ENCODE measurements at places on chromosomes 11 and 22.

DNA sequence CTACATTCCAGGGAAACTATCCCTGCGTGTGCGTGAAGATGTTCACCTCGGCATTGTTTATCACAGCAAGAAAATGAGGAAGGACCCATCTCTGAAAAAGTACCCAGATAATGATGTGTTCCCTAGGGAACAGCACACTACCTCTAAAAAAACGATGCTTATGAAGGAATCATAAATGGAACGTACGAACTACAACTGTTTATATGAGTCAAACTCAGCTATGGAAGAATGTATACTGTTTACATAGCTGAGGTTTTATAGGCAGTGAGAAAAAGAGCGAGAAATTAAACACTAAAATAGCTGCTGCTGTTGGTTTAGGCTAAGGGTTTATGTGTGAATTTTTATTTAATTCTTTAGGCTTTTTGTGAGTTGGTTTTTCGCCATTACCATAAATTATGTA lies 48.9 kb downstream of the APOL1 start:
- DNase-seq, result no peak

DNA sequence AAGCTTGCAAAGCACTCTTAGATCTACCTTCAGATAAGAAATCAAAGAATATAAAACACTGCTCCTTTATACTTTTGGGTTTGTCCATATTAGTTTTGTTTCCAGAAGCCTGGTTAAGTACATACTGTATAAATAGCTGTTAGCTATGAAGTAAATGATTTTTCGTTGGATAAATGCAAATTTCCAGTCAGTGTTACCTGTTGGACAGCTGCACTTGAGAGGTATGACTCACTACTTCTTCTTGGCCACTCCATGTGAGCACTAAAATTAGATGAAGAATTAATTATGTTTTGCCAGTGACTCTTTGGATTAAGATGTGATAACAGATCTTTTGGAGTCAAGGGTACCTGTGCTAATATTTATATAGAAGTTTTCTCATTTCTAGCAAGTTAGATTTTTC lies 9.5 kb upstream of the TSG101 start:
- no peak for DNase-seq

DNA sequence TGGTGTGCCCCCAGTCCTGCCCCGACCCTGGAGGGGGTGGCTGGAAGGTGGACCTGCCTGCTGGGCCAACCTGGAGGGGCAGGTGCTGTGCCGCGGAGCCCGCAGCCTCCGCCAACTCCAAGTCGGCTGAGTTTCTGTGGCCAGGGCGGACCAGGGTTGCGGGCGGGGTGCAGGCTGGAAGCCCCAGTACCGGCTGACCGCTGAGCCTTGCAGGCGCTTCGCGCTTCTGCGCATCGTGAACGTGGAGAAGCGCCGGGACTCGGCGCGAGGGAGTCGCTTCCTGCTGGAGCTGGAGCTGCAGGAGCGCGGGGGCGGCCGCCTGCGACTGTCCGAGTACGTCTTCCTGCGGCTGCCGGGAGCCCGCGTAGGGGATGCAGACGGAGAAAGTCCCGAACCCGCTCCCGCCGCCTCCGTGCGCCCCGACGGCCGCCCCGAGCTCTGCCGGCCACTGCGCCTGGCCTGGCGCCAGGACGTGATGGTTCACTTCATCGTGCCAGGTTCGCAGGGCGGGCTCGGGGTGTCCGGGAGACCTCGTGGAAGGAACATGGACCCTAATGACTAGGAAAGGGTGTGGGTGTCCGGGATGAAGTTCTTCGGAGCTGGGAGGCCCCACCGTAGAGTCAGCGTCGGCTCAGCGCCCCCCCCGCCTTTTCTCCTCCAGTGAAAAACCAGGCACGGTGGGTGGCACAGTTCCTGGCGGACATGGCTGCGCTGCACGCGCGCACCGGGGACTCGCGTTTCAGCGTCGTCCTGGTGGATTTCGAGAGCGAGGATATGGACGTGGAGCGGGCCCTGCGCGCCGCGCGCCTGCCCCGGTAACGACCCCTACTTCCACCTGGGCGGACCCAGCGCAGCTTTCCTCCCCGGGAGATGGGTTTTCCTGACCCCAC lies 10.2 kb downstream of the B4GALNT4 start:
- no peak for DNase-seq

DNA sequence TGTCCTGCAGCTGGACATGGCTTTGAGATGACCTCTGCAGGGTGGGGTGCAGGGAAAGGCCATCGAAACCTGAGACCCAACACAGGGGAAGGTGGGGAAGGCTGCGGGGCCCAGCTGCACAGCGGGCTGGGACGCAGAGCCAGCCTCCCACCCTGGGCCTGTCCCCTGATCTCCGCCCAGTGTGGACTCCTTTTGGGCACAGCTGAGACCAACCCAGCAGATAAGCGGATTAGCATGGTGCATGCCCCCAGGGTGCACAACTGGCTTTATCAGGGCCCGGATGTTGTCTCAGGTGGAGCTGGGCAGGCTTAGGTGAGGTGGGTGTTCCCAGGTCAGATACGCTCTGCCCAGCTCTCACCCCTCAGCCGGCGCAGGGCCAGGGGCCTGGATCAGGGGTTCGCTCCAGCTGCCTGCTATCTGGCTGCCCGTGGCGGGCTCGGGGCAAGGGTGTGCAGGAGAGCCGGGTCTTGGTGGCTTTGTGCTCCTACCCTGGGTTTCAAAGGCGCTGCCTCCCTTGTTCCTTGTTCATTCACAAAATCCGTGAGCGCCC lies 28.1 kb upstream of the MUC5AC start:
- DNase-seq, result no peak

DNA sequence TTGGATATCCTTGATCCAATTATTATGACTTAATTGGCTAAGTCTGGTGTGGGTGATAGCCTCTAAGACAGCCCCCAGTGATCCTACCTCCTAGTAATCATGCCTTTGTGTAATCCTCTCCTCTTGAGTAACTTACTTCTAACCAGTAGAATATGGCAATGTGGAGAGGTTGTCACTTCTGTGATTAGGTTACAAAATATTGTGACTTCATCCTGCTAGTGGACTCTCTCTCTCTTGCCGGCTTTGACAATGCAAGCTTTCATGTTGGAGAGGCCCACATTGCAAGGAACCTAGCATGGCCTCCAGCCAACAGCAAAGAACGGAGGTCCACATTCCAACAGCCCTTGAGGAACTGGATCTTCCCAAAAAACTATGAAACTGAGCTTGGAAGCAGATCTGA lies 19.5 kb downstream of the YPEL4 start:
- no peak for DNase-seq

DNA sequence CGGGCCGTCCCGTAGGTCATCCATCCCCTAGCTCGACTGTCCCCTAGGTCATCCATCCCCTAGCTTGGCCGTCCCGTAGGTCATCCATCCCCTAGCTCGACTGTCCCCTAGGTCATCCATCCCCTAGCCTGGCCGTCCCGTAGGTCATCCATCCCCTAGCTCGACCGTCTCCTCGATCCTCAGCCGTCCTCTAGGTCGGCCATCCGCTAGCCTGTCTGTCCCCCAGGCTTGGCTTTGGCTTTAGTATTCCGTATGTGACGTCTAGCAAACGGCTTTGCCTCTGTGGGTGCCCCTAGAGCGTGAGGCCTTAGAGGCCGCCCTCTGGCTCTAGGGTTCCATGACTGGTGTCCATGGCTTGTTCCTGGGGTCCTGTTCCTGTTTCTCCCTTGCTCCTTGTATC lies 40.6 kb upstream of the BID start:
- no peak for DNase-seq

DNA sequence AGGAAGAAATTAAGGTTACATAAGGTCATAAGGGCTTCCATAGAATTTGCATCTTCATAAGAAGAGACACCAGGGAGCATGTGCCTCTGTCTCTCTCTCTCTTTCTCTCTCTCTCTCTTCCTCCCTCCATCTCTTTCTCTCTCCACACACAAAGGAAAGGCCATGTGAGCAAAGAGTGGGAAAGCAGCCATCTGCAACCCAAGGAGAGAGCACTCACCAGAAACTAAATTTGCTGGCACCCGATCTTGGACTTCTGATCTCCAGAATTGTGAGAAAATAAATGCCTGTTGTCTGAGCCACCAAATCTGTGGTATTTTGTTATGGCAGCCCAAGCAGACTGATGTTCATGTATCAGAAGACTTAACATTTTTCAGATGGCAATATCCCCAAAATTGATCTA lies 6.4 kb upstream of the KRTAP5-10 start:
- DNase-seq, result no peak

DNA sequence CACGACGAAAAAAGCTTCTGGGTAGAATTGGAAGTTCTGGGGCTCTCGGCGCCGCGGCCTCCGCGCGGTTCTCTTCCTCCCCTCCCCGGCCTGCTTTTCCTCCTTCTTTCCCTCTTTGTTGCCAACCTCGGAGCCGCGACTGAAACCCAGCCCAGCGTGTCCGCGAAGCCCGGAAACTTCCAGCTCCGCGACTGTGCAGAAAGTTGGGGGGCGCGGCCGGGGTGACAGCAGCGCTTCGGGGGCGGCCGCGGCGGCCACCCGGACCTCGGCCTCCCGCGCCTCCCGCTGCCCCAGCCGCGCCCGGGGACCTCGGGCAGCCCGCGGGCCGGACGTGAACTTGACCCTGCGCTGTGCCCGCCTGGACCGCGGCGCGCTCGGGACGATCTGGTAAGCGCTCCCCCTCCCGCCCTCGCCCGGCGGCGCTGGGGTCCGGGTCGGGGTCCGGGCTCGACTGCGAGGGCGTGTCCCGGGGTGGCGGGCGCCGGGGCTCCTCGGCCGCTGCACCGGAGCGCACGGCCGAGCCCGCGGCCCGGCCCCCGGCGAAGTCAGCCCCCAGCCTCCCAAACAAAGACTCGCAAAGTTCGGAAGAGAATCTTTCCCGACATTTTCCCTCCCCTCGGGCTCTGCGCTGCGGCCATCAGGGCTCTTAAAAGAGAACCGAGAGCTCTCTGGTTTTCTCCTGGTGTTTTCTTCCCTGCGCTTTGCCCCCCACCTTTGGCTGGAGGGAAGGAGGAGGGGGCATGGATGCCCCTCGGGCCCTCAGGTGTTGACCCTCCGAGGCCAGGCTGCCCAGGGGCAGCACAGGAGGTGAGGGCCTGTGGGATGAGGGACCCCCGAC lies 67.9 kb upstream of the WNT7B start:
- DNase-seq, result no peak

GRCh38 chr11:77374108-77374507 lies 72.6 kb upstream of the GDPD4 start:
- no peak for DNase-seq

- no peak for DNase-seq
Measured at GRCh38 chr22:28143961-28144745, 225.1 kb upstream of the PITPNB start.

All from stimulated activated CD4-positive, alpha-beta T cell treated with anti-CD3 and anti-CD28 coated beads, Interleukin-15, amount 100 ng/mL, for 48 hours (primary cell).